Progenitor cell of endocrine pancreas (in vitro differentiated cells): ENCODE measurements at places on chromosomes 16 and 17. TPM values are rescaled to one million over a fixed set of nuclear protein-coding genes. Genes with fewer than 3 reads are reported as not detected.

The SMPD3 gene
- 1.7 and 2.8 TPM in 2 replicates for total RNA-seq

The CLDN7 gene
- 137 and 147 TPM in 2 replicates for total RNA-seq

The NUP85 gene
- total RNA-seq, result 83.8 and 86.9 TPM in 2 replicates

The KRT39 gene
- not detected in 2 replicates for total RNA-seq

The SPNS2 gene
- total RNA-seq, result 0.60 and 1.5 TPM in 2 replicates

The SPEM3 gene
- total RNA-seq, result not detected in 2 replicates

The TBC1D24 gene
- 23.3 and 23.8 TPM in 2 replicates for total RNA-seq

The TEKT5 gene
- 0.29 and 0.58 TPM in 2 replicates for total RNA-seq

GRCh38 chr17:37720989-37721388, 23.9 kb downstream of the HNF1B start:
- no peak for DNase-seq

DNA sequence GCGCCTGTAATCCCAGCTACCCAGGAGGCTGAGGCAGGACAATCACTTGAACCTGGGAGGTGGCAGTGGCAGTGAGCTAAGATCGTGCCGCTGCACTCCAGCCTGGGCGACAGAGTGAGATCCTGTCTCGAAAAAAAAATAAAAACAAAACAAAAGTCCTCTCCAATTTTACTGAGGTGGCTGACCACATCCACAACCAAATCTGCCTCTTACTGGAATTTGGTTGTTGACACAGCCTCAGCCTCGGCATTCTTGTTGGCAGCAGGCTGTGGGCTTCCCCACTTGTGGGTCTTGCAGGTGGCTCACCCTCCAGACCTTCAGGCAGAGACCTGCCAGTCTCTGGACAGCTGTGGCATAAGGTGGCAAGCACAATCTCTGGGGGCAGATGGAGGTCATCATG, 15.6 kb downstream of the B4GALNT2 start:
- DNase-seq, result no peak

GRCh38 chr16:12010388-12011251, 34.1 kb downstream of the SNX29 start:
- DNase-seq, result no peak

- no peak for DNase-seq
Measured at GRCh38 chr17:17758941-17759563, 77.7 kb downstream of the SREBF1 start.

DNA sequence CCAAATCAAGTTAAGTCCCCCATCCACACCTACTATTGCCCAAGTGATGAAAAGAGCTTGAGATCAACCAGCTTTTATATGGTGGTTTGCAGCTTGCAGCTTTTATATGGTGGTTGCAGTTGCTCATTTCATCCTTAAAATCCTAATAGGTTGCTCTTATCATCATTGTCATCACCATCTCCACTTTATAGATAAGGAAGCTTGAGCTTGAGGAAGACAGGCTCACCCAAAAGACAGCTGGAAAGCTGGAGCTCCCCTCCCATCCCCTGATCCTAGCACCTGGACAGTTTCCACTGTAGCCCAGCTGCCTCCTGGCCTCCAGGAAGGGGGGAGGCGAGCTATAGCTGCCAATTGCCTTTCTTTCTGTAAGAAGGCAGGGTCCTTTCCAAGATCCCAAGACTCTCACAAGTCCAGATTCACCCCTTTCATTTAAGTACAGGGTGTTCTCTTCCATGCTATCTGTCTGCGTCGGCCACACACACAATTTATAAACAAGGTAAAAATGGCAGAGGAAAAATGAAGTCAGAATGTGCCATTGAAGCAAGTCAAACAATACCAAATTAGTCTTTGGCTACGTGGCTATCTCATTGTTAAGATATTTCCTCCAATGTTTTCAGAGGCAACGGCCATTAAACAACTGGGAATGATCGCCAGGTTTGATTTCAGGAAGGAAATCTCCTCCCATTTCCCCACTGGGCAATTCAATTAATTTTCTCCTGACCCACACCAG, 63.3 kb downstream of the PECAM1 start:
- DNase-seq, result no peak

DNA sequence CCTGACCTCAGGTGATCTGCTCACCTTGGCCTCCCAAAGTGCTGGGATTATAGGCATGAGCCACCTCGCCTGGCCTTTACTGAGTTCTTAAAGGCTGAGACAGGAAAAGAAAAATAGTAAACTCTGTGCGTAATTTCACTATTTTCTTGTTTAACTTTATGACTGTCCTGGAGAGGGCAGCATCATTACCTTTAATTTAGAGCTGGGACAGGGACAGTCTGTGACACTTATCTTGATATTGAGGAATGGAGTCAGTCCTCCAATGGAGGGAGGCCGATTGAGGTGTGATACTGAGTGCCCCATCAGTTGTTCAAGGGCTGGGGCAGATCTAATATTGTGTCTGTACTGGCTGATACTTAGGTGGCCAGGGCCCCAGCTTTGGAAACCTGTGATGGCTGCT, 21.5 kb upstream of the SPN start:
- DNase-seq, result no peak

- no peak for DNase-seq
Measured at GRCh38 chr16:29891525-29892457, 7.6 kb downstream of the SEZ6L2 start.

DNA sequence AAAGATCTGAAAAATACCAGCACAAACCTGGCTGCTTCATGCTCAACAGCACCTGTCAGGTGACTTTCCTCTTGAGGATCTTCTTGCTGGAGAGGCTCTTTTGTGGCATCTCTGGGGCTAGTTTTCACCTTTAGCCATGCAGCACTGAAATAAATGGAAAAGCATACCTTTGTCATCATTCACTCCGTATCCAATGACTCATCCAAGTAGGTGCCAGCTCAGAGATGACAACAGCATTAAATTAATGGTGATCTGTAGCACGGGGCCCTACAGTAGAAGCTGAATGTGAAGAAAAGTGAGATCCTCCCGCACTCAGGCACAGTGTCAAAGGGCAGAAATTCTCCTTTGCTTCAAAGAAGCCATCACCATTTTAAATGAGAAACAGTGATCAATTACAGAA, 32.2 kb downstream of the KIAA0753 start:
- DNase-seq, result no peak

GRCh38 chr16:4217204-4218131, 24.4 kb downstream of the SRL start:
- no peak for DNase-seq

GRCh38 chr16:83245061-83245460, 562.7 kb upstream of the HSBP1 start:
- no peak for DNase-seq

DNA sequence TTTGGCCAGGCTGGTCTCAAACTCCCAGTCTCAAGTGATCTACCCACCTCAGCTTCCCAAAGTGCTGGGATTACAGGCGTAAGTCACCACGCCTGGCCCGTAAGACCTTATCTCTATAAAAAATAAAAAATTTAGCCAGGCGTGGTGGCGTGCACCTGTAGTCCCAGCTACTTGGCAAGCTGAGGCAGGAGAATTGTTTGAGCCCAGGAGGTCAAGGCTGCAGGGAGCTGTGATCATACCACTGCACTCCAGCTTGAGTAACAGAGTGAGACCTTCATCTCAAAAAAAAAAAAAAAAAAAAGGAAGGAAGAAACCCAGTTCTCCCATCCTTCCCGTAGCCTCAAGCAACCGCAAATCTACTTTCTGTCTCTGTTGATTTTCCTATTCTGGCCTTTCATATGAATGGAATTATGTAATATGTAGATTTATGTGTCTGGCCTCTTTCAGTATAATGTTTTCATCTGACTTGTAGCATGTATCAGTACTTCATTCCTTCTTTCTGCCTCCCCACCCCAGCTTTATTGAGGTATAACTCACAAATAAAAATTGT, 11.2 kb downstream of the CASC3 start:
- DNase-seq, result no peak

DNA sequence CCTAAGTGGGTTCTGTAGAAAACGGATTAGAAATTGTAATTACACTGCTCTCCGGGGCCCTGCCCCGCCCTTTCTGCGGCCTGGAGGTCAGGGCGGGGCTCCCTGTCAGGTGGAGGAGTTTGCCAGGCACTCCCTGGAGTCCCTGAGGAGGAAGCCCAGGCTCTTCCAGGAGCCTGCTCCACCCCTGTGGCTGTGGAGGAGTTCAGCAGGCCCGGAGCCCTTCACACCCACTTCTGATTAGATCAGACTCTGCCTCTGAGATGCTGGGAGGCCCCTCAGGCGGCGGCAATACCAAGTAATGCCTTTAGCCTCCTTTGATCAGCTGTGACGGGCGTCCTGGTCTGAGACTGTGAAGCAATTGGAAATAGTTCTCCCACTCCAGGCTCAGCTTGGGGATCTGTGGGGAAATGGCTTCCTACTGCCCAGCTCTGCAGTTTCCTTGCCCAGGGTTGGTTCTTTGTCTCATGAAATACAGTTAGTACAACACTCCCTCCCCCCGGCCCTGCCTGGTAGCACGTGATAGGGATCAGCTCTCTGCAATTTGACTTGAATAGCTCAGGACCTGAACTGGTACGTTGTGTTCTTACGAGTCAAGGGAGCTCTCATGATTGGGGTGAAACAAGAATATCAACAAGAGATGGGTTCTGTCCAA, 22.3 kb downstream of the BAIAP2 start:
- no peak for DNase-seq

DNA sequence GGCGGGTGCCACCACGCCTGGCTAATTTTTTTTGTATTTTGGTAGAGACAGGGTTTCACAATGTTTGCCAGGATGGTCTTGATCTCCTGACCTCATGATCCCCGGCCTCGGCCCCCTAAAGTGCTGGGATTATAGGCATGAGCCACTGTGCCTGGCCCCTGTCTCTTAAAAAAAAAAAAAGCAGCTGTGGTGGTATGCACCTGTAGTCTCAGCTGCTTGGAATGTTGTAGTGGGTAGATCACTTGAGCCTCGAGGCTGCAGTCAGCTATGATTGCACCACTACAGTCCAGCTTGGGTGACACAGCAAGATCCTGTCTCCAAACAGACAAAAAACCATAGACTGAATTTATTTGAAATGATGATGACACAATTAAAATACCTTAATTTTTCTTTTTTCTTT, 24.3 kb downstream of the CDK12 start:
- DNase-seq, result no peak

GRCh38 chr16:19696961-19697360, 21.1 kb downstream of the KNOP1 start:
- no peak for DNase-seq

GRCh38 chr16:12178251-12178990, 201.9 kb downstream of the SNX29 start:
- no peak for DNase-seq

DNA sequence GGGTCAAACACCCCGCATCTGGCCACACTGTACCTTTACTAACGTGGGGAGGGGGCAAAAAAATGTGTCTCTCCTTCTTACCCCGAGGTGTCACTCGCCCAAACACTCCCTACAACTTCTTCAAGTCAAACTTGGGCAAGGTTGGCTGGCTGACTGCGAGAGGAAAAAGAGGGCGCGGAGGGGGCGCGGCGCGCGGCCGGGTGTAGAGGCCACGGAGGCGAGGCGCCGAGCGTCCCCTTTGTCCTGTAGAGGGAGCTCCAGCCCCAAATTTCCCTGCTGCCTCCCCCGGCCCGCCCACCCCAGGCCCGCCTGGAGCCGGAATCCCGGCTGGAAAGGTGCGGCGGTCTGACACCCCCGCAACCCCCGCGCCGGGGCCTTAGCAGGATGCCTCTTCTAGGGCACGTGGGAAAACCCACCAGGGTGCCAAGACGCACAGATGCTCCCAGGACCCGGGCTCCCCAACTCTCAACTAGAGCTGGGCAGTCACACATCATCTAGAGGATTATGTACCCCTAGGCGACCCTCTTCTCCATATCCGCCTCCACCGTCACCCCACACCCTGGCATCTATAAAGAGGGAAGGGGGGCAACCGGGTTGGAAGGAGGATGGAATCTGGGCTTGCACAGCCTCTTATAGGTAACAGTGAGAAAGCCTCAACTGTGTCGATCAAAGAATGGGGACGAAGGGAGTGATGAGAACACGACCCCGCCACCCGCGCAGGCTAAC, 4.2 kb downstream of the IRX3 start:
- DNase-seq, result peak; percentile 54

DNA sequence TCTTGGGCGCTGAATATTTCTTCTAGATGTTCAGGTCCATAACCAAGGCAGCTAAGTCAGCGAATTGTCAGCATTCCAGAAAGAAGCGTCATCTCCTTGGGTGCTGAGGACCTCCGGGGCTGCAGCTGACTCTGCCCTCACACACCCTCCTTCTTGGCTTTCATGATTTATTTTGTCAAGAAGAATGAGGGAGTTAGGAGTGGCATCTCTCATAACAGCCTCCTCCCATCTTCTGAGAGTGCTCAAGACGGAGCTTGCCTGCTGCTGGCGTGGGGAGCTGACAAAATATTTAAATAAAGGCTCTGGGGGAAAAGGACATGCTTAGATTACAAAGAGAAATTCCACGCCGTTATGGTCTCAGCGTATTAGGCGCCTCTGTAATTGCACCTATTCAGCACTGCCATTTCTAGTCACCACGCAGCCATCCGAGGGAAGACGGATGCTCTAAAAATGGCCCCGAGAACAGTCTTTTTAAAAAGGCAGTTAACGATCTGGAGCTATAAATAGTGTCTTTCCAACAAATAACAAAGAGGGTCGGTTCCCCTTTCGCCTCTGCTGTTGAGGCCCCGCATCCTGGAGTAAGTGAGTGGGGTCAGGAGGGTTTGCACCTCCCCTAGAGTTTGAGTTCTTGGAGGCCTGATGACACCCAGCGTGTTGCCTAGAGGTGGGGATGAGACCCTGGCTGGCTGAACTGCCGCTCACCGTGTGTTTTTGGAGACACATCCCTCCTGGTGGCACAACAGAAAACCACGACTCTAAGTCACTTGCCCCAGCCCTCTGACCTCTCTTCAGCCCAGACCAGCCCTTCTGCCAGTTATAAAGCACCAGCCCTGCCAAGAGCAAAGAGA, 187.0 kb downstream of the CCDC182 start:
- no peak for DNase-seq

DNA sequence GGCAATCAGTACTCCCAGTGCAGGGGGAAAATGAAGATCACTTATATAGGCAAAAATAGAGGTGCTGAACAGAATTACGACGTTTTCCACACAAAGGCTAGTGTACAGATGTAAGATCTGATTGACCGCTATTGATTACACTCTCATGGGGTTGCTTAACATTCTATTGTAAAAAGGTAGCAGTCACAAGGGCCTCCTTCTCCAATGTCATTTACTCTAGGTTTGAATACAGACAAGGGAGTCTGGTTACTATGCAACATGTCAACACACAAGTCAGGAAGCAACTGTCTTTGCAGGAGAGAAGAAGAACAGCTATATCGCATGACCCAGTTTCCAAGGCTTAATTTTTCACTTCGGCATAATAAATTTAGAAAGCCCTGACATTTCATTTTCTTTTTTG, 7.9 kb downstream of the KRT37 start:
- no peak for DNase-seq
